AML-193 (cell line): ENCODE measurements at places on chromosomes 3 and 15.

DNA sequence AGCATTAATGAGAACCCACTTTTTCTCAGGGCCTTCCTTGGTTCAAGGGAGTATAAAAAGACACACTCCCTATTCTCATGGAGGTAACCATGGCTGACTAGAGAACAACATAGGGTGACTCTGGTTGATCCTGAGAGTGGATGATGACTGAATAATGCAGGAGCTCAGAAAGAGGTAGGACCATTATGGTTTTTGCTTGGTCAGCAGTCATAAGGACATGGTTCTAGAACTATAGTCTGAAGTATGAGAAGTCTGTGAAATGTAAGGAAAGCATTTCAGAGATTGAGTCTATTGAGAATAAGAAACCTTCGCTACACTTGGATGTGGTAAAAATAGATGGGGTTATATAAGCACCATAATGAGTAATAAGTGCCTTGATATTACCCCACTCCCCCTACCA, 184.1 kb upstream of the GPR149 start:
- DNase-seq, result no peak

DNA sequence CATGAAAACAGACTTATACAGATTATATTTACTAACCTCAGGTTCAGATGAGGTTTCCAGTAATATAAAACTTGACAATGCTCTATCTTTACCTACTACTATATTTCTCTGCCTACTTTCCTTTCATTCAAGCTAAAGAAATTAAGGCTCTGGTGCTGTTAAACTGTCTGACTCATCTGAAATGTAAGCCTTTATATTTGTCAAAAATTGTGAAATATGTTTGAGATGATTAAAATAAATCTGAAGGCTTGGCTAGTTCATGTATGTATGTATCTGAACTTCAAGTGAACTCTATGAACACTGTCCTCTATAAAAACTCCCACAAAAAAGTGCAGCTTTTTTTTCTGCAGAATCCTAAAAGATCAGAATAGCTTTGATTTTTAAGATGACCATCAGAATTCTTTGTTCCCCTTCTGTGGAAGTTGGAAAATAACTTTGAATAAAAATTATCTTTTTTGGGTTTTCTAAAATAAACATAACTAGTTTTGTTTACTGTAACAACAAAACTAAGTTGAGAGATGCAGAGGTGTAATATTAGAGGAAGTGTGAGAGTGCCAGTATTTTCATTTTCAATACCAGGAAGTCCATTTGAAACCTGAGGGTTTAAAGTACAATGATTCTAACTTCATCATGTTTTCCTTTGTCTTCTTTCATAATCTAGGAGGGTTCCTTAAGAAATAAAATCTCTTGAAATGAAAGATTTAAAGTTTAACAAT, 42.2 kb downstream of the ILDR1 start:
- DNase-seq, result no peak

GRCh38 chr15:69895202-69895601, 202.5 kb downstream of the TLE3 start:
- no peak for DNase-seq

GRCh38 chr3:190586631-190587011, 72.7 kb downstream of the IL1RAP start:
- no peak for DNase-seq

GRCh38 chr3:123392871-123393620, 55.8 kb downstream of the ADCY5 start:
- DNase-seq, result no peak

GRCh38 chr3:194466761-194467356, 19.9 kb downstream of the ATP13A3 start:
- DNase-seq, result no peak

GRCh38 chr3:176926688-176927087, 270.6 kb downstream of the TBL1XR1 start:
- no peak for DNase-seq

DNA sequence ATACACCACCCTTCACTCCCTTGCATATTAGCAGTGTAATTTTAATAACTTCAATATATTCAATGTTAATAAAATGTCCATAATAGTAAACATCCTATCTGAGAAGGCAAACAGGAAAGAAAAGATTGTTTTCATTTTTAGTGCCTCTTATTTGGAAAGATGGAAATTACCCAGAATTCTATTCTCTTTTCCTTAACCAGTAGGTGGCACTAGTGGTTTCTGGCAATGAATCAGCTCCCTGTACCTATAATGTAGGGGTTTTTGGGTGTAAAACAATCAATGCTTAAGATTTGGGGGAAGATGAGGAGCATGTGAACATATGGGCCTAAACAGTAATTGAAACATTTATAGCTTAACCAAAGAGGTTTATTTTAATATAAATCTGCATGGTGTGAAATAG, 5.7 kb upstream of the SEMA6D start:
- no peak for DNase-seq

DNA sequence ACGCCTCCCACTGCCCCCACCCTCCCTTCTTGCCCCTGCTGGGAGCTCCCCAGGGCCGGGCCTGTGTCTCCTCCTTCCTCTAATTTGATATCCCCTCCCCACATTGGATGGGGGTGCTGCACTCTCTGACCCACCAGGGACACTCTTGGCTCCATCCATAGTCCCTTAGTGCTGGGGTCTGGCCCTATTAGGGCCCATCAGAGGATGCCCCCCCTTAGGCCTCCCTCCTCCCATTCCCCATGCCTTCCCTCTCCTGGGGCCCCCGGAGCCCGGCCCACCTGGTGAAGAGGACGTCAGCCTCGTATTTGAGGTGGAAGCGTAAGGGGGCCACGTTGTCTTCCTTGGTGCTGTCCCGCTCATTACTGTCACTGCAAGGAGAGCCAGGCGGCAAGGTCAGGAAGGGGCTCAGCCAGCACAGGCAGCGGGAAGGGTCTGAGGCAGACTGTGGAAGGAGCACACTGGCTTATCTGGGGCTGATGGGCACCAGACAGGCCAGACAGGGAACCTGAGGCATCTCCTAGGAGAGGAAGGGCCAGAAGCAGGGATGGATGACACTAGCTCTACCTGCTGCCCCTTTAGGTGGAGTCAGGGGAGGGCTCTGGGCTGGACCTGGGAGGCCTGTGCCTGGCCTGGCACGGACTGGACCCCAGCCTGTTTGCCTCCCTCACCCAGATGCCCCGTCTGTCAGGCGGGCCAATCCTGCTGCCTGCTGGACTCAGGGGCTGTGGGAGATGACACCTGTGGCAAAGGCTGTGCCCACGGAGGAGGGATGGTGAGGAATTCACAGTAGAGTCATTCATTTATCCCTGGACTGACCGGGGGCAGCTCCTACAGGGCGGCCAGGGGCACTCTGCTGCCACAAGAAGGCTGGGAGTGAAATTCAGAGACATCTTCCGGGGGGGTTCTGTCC, 36.2 kb downstream of the FEM1B start:
- no peak for DNase-seq

DNA sequence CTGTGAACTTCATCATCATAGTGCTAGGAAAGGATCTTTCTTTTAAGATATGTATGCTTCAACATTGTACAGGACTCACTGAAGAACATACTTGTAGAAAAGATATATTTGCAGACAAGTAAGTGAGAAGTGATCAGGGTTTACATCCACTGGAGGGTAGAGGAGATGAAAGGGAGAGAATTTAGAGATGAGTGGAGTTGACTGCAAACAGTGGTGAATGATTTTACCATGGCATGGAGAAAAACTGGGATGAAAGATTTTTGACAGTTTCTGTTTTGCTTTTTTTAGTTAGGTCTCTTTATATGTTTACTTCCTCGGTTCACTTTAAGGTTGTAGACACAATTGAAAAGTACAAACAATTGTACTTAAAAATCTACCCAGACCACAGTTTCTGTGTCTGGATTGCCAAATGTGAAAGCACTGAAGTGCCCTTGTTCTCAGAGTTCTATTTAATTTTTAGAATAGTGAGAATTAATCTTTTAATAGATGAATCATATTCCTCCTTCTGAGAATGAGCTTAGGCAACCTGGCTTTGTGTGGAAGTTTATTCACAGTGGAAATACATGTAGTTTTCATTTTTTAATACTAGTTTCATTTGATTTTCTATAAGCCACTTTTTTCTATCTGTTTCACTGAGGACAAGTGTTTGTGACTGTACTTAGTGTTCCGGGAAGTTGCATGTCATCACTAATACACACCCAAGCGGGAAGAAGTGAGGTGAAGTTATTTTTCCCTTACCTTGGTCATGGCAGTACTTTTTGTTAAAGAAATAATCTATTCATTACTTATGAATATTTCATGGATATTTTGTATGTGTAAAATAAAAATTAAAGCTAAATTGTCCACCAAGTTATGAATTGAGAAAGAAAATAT, 1.8 kb upstream of the GPR171 start:
- DNase-seq, result no peak

DNA sequence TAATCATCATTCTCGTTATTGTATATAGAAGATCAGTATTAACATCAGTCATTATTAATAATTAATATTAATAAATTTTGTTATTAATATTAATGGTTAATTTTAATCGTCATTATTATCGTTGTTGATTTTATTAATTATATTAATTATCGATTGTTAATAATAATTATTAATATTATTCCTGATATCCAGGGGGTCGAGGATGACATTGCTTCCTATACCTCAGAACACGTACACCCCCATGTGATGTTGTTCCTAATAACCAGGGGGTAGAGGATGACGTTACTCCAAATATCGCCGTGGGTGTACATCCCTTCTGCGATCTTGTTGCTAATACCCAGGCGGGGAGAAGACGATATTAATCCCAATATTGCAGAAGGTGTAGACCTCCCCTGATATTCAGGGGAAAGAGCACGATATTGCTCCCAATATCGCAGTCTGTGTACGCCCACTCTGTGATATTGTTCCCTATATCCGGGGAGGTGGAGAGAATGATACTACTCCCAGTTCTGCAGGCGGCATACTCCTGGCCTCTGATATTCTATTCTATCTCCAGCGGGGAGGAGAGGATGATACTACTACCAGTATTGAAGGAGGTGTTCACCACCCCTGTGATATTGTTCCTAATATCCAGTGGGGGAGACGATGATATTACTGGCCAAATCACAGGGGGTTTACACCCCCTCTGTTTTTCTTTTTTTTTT, 22.3 kb upstream of the BMF start:
- no peak for DNase-seq

- DNase-seq, result no peak
These were observed 75.0 kb upstream of the EPHB3 start for GRCh38 chr3:184486614-184487013.

- DNase-seq, result no peak
These were observed 115.7 kb upstream of the LINGO1 start for GRCh38 chr15:77748078-77749064.

- no peak for DNase-seq
These were observed 18.8 kb upstream of the ANKDD1A start for GRCh38 chr15:64892847-64893403.

DNA sequence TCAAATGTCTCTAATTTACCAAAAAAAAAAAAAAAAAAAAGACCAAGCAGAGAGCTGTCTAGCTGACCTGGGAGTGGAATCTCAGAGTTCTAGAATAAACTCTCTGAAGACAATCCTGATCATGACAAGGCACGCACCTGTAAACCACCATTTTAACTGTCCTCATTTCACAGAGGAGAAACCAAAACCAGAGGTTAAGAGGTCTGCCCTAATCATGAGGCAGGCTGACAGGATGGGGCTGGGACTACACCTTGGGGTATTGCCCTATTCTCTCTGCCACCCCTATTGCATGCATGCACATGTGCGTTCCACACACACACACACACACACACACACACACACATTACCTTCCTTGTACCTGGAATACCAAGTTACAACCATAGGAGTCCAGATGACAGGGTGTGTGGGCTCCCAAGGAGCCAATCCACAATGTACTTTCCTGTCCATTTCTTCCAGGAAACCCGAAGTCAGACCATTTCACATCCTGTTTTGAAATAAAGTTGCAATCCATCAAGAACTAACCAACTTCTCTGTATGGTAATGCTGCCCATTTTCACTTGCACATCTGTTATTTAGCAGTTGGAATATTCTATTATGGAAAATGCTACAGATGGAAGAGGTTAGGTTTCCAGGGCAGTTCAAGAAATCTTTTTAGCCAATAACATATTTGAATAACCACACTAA, 34.6 kb downstream of the HSPBAP1 start:
- DNase-seq, result no peak

- no peak for DNase-seq
These were observed 55.8 kb upstream of the MINAR1 start for GRCh38 chr15:79376383-79376782.

DNA sequence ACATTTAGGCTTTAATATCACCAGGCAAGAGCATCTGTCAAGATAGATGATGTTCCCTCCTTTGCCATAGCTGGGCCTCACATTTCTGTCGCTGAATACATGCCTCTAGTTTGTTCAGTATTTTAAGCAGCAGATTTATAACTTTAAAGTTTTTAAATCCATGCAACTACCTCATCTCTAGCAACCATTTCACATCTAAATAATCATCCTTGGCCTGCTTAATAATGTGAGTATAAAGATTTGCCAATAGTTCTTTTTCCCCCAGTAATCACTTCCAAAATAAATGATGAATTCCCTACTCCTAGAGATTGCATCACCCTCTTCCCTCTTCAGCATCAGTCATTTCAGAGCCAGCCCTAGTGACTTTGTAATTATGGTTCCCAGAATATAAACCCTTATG, 36.2 kb upstream of the FILIP1L start:
- no peak for DNase-seq

DNA sequence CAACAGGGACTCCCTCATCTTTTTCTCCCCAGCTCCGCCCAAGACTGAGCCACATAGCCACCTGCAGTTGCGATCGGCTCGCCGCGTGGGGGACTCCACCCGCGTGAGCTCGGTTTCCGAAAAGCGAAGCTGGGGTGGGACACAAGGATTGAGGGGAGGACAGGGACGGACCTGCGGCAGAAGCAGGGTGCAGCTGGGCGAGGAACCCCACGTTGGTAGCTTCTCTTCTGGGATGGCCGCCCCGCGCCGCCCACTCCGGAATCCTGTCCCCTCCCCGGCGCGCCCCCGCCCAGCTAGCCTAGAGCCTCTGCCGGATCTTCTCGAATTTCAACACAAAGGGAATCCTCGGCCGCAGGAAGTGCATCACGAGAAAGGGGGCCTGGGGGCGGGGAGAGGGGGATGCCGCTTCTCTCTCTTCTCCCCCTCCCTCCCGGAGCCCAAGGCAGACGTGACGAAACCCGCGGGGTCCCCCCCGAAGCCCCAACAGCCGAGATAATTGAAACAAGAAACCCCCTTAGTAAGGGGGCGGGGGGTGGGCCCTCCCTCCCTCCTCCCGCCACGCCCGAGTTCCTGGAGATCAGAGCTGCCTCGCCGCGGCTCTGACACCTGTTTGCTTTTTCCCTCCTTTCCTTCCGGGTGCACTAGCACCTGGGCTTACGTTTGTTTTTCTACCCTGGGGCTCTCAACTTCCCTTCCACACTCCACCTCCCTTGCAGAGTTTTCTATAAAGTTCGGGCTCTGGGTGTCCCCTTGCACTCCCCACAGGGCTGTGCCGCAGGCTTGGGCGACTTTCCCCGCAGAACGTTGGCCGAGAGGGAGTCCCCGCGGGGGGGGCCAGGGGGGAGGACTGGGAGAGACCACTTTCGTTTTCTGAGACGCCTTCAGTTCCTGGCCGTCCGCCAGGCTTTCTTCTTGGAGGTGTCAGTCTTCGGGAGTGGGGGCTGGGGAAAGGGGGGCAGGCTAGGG, 1.3 kb upstream of the KCNH8 start:
- DNase-seq, result peak; percentile 53

GRCh38 chr3:70754314-70754713, 441.9 kb upstream of the MDFIC2 start:
- DNase-seq, result no peak
